Activated T-helper 1 cell treated with anti-CD3 and anti-CD28 coated beads, Interleukin-2, amount 50 U/mL, for 16 hours (primary cell): ENCODE measurements at places on chromosomes 1 and 21.
A peak's percentile ranks its signal among the peaks of the same experiment; 100 is the strongest.

DNA sequence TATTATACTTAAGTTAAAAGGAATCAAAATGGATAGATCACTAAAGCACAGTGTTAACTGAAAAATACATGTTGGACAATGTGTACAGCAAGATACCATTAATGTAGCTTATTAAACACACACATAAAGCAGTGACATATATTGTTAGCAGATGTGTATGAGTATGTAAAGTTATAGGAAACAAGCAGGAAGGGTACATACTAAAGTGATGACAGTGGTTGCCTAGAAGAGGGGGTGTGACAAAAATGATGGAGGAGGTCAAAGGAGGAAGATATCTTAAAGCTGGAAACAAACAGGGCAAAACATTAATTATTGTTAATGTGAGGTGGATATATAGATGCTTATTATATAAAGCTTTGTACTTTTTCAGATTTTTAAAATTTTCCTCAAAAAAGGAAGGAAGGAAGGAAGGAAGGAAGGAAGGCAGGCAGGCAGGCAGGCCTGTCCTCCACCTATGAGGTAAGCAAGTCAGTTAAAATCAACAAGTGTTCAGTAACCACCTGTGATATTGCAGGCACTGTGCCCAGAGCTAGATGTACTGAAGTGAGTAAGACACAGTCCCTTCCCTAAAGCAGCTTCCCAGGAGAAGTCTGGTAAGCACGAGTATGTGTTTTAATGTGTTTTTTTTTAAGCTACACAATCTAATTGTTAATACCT, 252.9 kb upstream of the NR5A2 start:
- no peak for DNase-seq

- peak; percentile 36 for DNase-seq
These were observed 17.4 kb upstream of the KCNAB2 start for GRCh38 chr1:6028042-6028850.

GRCh38 chr1:53470155-53470554, 11.0 kb downstream of the DMRTB1 start:
- no peak for DNase-seq

- DNase-seq, result no peak
These were observed 26.4 kb downstream of the TMEM53 start for GRCh38 chr1:44647896-44648295.

- no peak for DNase-seq
These were observed 35.3 kb downstream of the DTL start for GRCh38 chr1:212070720-212071302.

- DNase-seq, result no peak
These were observed 369.5 kb upstream of the LYPLAL1 start for GRCh38 chr1:218804014-218804785.

DNA sequence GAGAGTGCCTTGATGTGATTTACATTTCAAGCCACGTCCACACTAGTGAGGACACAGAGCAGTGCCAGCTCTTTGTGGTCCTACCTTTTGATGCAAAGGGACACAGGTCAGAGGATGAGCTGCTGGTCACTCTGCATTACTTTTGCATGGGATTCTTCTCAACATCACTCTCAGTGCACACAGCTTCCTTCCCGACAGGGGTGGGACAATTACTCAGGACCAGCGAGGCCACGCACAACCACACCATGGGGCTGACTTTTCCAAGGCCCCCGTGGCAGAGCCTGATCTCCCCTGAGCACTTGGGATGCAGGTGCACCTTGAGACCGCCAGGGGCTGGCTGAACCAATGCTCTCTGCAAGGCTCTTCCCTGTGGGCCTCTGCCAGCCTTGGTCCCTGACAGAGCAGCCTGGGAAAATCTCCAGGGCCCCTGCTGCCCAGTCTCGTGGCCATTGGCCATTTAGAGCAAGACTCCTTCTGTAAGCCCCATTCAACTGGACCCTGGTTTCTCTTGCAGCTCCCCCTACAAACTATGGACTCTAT, 13.2 kb upstream of the PRAMEF12 start:
- no peak for DNase-seq

DNA sequence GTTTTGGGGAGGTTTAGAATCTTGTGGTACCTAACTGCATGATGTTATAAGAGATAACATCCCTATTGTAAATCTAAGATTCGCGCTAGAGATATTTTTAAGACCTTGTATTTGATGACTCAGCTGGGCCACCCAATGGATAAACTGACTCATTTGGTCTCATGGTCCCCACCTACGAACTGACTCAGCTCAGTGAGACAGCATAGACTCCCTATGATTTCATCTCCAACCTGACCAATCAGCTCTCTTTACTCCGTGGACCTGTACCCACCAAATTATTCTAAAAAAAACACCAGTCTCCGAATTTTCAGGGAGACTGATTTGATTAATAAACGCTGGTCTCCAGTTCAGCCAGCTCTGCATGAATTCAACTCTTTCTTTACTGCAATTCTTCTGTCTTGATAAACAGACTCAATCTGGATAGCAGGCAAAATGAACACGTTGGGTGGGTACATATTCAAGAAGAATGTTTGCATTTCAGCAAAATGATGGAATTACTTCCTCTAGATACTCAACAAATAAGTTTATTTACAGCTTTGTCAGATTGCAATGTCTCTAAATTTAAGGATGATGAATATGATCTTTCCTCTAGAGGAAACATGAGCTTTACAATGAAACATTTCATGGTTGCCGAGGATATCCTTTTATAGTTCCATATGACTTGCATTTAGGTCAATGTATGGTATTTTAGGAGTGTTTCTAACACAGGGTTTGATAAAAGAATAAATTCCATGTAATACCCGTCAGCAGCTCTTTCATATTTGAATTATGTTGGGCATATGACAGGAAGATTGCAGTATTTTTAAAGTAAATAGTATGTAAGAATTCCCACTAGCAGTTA, 516.6 kb upstream of the RGS18 start:
- no peak for DNase-seq

DNA sequence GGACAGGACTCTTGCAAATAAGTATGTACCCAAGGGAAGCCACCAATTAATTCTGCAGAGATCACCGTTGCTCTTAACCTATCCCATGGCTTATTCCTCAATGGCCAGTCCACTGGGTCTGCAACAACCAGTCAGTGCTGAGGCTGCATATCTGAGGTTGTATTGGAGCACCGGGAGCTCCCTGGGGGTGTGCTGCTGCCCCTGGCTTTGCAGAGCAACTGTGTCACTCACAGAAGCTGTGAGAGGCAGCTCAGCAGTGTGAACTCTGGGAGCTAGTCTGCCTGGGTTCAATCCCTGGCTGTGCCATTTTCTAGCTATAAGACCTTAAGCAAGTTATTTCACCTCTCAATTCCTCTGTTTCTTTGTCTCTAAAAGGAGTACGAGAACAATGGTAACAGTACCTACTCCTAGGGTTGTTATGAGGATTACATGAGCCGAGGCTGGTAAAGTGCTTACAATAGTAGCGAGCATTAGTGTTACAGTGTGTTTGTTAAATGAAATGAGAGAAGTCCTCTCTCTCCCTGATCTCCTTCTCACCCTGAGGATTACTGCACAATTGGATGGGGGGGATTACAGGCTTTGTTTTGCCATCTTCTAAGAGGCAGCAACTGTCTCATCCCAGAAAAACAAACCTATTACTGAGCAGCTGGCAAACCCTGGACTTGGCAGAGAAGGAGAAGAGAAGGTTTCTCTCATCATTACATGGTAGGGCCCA, 3.6 kb downstream of the RXRG start:
- DNase-seq, result no peak

GRCh38 chr21:42013376-42013775, 3.2 kb upstream of the ZBTB21 start:
- DNase-seq, result no peak

DNA sequence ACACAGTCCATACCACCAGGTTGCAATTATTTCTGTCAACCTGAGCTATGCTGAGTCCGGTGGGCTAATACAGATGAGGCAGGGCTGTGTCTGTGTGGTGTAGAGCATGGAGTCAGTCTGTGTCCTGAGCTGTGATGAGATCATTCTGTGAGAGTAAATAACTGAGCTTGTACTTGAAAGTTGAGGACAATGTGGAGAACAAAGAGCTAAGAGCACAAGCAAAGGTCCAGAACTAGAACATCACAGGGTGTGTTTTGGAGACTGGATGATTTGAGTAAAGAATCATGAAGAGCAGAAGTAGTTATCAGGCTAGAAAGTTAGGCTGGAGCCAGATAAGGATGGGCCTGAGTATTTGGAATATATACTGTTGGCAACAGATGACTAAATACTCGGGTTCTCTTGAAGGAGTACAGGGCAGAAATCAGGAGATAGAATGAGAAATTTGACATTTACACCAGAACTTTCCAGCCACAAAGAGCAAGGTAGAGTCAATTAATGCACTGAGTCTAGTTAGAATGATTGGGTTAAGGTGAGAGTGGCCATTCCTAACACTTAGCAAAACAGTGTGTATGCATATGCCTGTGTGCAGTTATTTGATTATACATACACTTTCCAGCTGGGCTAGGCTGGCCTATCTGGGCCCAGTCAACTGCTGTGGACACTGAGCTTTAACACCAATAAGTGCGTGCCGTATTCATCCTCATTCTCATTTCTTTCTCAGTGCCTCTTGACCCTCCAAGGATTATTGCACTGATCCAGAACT, 48.8 kb downstream of the LEPR start:
- DNase-seq, result no peak

DNA sequence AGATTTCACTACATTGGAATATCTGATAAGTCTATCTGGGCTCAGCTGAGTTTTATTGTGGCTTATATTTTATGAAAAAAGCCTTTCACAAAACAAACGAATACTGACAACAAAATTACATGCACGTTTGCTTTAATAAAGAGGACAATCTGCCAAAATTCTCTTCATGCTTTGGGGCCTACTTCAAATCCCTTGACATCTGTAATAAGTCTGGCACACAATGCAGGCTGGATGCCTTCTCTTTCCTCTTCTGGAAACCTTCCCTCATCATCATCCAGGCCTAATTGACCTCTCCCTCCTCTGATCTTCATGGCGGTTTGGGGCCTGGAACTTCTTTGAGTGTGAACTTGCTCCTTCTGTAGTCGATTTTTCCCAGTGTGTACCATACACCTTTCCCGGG, 70.3 kb downstream of the MAP10 start:
- DNase-seq, result no peak
